ENCODE measurements at places on chromosomes 1 and 21.

GRCh38 chr21:32459972-32460371, 47.5 kb downstream of the EVA1C start:
- no peak for DNase-seq

- peak; percentile 9 for DNase-seq
Measured at GRCh38 chr1:107196973-107197562, 56.2 kb downstream of the NTNG1 start.

GRCh38 chr1:64569411-64569810, 99.5 kb downstream of the CACHD1 start:
- no peak for DNase-seq

- no peak for DNase-seq
Measured at GRCh38 chr1:20074725-20075171, 4.8 kb downstream of the PLA2G5 start.

- DNase-seq, result no peak
Measured at GRCh38 chr1:214979191-214979590, 103.3 kb upstream of the KCNK2 start.

DNA sequence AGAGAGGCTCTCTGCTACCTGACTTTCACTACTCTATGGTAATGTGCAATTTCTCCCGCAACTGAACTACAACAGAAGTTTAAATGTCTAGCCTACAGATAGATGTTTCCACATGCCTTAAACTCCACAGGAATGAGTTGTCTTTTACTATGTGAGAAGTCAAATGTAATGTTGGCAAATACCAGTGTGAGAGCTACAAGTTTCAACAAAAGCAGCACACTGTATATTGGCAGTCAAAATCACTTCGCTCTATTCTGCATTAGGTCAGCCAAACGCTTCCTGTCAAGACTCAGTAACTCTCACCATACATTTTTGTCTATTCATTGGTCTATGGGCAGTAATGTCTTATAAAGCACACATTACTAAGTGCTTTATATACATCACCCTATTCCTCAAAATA, 41.9 kb downstream of the LUZP1 start:
- DNase-seq, result no peak

GRCh38 chr1:116078699-116079223, 32.4 kb upstream of the MAB21L3 start:
- DNase-seq, result no peak

DNA sequence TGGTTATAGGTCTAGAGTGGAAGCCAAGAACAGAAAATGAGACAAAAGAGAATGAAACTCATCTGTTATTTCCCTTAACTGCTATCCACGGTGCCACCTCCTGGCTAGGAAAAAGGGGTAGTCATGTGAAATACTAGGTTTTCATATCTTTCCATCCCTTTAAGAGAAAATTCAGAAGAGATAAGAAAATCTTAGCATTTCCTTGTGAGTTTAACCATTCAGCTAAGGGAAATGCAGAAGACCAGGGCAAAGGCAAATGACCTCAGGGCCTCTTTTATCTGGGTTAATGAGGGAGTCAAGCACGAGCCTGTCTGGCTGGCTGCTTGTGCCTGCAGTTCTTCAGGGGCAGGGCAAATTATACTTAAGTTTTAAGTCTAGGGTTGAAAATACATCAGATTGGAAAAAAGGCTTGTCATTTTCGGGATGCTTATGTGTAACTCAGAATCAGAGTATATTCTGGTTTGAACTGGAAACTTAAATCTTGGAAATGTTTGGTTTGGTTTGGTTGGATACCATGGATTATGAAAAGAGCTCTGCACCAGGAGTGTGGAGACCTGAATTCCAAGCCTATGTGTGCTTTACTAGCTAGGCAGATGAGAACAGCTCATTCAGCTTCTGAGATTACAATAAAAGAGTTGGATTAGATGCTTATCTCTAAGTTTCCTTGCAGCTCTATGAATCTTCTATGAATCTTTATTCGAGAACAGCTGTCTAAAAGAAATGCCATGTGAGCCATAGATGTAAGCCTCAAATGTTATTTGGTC, 19.9 kb downstream of the NIBAN1 start:
- no peak for DNase-seq
